ENCODE measurements at places on chromosomes 1 and 21. TPM values are rescaled to one million over a fixed set of nuclear protein-coding genes. Genes with fewer than 3 reads are reported as not detected.
A peak's percentile ranks its signal among the peaks of the same experiment; 100 is the strongest.

DNA sequence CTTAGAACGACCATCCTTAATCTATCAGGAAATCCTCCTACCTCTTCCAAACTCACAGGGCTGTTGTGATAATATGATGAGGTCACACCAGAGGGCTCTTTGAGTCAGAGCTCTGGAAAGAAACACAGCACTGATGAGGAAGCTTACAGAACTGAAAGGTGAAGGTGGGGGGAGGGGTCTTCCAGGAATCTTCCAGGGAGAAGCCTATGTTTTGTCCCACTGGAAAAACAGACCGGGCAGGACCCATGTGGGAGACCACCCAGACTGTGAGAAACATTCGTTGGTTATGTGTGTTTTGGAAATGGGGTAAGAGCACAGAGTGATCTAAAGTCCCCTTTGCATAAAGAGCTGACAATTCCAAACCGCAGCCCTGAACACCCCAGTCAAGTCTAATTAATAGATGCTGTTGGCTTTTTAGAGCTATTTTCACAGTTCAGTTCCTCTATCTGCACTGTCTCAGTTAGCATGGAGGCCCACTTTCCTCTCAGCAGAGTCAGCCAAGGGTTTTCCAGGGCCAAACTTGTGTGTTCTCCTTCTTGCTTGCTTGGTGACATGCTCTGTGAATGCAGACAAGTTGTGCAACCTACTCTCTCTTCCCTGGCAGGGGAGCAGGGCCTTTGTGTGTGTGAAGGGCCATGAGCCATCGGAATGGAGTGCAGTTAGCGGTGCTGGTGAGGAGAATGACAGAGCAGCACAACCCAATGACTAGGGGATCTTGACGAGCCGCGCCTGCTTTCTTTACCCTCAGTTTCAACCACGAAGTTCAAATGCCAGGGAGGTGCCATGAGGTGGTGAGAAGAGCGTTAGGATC, 12.3 kb downstream of the PHLDA3 start:
- DNase-seq: no peak

DNA sequence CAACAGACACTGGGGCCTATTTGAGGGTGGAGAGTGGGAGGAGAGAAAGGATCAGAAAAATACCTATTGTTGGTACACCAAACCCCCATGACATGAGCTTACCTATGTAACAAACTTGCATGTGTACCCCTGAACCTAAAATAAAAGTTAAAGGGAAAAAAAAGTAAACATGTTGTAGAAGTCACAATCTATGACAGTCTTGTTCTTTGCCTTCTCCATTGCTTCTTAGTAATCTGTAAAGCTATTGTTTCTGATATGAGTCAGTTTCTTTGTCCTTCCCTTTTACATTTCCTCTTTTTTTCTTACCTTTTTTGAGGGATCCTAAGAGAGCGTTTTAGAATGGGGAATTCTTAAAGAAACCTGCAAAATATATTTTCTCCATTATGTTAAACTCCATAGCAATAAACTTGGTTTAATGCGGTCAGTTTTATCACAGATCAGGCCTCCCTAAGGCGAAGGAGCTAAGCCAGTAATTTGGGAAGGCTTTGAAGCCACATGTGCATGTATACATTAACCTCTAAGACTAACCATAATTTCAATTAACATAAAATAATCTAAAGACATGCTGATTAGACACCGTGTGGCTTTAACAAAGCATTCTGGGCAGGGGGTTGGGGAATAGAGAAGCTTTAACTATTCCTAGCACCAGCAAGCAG, 77.8 kb upstream of the C1orf105 start:
- no peak for DNase-seq

GRCh38 chr21:27154451-27155129, 187.7 kb upstream of the ADAMTS5 start:
- DNase-seq: no peak

DNA sequence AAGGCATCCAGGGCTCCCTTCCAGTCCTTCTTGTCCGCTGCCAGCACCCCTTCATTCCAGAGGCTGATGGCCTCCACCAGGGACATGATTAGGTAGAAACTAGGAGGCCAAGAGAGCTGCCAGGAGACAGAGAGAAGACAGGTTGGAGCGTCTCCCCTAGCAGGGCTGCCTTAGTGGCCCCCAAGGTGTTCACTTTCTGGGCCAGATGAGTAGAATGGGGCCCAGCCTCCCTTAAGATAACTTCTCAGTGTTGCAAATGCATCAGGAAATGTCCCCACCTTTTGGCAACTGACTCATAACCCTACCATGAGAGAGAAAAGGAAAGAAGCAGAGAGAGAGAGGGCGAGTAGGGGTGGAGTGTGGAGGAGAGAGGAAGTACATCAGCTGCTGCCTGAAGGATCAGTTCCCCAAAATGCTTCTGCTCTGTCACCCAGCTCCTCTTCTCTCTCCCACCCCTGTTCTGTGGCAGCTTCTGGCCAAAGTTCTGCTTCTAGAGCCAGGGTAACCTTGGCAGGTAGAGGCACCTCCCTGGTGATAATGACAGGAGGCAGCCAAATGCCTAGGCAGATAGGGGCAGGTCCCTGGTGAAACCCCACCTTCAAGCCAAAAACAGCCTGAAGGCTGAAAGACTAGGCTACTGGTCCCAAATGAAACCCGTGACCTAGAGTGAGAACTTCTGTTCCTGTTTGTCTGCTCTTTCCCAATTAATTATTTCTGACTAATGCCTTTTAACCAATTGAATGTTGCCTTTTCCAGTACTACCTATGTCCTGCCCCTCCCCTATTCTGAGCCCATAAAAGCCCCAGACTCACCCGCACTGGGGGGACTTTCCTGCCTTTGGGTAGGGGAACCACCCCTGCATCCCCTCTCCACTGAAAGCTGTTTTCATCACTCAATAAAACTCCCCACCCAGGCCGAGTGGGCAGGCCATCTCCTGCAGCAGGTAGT, at the start of gene NCF2:
TSS of gene NCF2 (minus strand) at position 216 of the 948 bp plus-strand sequence. CDS start at position 86, 130 bp downstream.
- peak; percentile 72 for DNase-seq

TEX50 gene
- not detected for total RNA-seq

All from upper lobe of left lung (tissue), 6 donors.